ENCODE measurements at places on chromosomes 3 and 15.

GRCh38 chr15:60580650-60581376 lies 101.9 kb upstream of the ICE2 start:
- DNase-seq = no peak

DNA sequence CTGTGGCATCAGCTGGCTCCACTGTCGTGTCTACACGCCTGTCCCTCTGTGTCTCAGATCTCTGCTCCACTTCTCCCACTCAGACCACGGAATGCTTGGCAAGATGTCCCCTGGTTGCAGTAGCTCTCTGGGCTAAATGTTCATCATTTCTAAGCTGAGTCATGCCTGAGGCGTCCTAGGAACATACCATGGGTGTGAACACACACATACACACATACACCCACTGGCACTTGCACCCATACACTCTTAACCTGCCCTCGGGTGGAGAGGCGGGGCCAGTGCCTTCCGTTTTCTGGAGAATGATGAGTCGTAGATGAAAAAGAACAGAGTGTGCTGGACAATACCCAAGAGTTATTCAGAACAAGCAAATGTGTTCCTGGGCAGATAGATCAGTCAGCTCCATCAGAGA lies 72.4 kb downstream of the SENP2 start:
- DNase-seq = no peak

- no peak for DNase-seq
Observed at GRCh38 chr3:155248531-155249187, 44.8 kb downstream of the STRIT1 start.

DNA sequence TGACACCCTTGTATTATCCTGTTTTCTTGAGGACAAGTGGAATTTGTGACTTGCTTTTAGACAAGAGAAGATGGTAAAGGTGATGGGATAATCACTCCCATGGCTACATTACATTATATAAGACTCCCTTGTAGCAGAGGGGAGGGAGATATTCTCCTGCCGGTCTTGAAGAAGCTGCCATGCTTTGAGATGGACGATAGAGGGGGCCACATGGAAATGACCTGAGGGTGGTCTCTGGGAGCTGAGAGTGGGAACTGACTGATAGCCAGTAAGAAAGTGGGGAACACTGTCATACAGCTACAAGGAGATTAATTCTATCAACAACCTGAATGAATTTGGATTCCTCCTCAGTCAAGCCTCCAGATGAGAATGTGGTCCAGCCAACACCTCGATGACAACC lies 540.1 kb downstream of the NTRK3 start:
- DNase-seq = no peak

DNA sequence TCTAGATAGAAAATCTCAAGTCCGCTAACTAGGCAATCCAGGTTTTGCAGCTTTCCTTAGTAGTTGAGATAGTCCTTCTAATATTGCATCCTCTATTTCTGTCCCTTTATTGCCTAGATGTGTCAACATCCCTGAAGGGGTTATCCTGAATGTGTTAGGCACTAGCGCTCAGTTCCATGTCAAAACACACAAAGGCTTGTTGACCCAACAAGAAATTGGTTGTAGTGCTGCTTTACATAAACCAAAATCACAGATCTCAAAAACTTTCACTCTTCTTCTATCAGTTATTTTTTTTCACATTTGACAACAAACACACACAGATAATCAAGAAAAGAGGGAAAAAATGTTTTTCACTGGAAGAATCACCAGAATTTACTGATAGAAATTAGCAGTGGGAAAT lies 51.4 kb upstream of the SOX2 start:
- DNase-seq = no peak

- DNase-seq = no peak
Observed at GRCh38 chr3:135229018-135229495, 434.0 kb downstream of the EPHB1 start.
